Stimulated activated CD4-positive, alpha-beta T cell treated with anti-CD3 and anti-CD28 coated beads, Interleukin-1b, Interleukin-23, amount 100 ng/mL, for 1 hour (primary cell): ENCODE measurements at places on chromosomes 2 and 18.

DNA sequence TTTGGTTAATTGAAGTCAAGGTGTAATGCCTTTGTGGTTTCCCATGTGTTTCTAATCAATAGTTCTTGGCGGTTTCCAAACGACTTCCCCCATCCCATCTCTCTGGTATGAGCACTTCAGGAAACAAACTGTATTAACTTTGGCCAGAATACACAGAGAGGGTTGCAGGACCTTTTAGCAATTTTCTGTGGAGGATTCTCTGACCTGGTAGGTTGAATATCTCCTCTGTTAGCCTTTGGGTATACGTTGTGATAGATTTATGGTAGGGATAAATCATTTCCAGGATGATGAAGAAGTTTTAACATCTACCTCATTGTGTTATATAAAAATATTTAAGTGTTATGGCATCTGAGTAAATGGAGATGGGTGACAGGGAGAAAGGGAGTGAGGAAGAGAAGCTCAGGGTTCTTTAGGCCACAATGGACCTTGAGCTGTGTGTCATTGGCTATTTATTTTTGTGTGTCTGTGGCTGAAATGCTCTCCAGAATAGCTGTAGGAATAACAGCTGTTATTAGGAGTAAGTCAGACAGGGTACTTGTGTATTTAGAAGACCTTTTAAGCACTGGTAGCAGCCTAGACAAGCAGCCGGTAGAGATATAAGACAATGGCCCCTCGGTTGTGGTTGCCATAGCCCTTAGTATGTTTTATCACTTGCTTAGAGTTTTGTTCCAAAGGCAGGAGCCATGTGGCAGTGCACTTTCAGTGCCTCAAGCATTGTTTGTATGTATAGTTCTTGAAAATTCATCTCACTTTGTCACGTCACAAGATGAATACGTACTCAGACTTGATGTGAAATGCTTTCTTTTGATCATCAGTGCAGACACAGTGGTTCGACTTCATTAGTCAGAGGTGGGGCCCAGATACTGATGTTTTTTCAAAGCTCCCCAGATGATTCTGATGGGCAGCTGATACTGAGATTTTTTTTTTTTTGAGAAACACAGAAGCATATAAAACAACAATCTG is 91.1 kb downstream of the FMNL2 start:
- no peak for DNase-seq

GRCh38 chr18:12053289-12053688 is 40.4 kb upstream of the ANKRD62 start:
- DNase-seq, result no peak

GRCh38 chr2:221747289-221747972 is 175.3 kb upstream of the EPHA4 start:
- no peak for DNase-seq

GRCh38 chr2:237012004-237012403 is 73.7 kb upstream of the COPS8 start:
- no peak for DNase-seq

DNA sequence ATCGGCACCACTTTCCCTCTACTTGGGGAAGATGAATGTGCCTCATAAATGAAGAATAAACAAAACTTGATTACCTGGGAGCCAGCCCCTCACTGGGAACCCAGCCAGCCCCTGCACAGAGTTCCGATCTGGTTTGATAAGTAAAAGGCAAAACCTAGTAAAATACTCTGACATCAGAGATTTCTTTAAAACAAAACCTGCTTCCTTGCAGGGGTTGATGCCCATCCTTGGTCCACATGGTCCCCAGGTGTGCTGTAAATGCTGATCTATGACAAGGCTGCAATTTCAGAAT is 218.8 kb upstream of the APCDD1 start:
- no peak for DNase-seq

- DNase-seq, result no peak
Measured at GRCh38 chr18:24878289-24878688, 417.9 kb downstream of the HRH4 start.

- no peak for DNase-seq
Measured at GRCh38 chr2:47535073-47535472, 132.1 kb downstream of the MSH2 start.

GRCh38 chr2:208546860-208547650 is 140.5 kb downstream of the PTH2R start:
- no peak for DNase-seq

DNA sequence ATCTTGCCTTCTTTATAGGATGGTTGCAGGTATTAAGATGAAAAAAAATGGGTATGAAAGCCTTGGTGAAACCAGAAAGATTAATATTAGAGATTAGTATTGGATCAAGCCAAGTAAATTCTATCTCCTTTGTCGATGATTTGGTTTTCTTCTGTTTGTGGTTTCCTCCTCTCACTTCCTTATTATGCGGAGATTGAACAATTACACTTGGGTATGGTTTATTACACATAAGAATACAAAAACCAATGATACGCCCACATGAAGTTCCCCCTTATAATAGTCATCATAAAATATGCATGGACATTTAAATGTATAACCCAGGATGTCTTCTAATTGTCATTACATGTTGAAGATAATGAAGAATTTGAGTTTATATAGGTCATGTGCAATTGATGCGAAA is 4.9 kb downstream of the LTBP1 start:
- DNase-seq, result no peak

DNA sequence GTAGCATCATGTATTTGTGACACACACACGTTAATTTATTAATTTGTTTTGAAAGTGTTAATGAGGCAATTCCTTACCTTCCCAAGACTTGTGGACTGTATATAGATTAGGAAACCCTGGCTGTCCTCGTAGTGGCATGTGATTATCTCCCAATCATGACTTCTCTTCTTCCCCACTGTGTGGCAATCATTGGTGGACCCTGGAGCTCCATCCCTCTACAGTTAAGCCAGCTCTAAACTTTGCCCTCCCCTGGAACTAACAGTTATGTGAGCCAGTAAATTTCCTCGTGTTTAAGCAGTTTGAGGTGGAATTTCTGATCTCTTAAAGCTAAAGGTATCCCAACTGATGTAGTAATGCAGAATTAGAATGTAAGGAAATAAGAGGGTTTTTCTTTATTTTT is 22.0 kb downstream of the GALNT1 start:
- no peak for DNase-seq

- no peak for DNase-seq
Measured at GRCh38 chr18:68740966-68741365, 26.1 kb upstream of the TMX3 start.

GRCh38 chr2:190553254-190553653 is 18.7 kb upstream of the NEMP2 start:
- DNase-seq, result no peak

DNA sequence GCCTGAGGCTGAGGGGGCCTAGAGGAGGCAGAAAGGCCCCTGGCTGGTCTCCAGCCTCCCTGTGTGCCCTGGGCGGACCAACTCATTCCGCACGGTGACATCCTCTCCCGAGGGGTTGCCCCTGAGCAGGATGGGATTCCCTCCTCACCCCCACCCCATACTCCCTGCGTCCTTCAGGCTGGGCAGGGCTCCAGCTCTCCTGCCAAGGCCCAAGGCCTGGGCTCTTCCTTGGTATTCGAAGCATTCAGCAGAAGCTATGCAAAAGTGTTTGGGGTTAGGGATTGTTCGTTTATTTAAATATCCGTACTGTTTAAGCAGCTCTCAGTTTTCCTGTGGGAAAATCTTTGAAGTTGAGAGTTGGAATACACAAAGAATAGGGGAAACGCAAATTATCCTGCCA is 113.1 kb upstream of the RAB12 start:
- DNase-seq, result no peak

GRCh38 chr2:237486819-237487448 is at the start of gene MLPH:
TSS of gene MLPH (plus strand) at chr2:237487251. CDS start at chr2:237493427, 6,176 bp downstream.
- no peak for DNase-seq

- no peak for DNase-seq
Measured at GRCh38 chr2:176934869-176935415, 277.7 kb upstream of the HNRNPA3 start.

- DNase-seq, result no peak
Measured at GRCh38 chr2:39419282-39420223, 17.5 kb downstream of the MAP4K3 start.

GRCh38 chr2:79139423-79139822 is 19.1 kb downstream of the REG1A start:
- no peak for DNase-seq

GRCh38 chr18:8977166-8977565 is 125.3 kb upstream of the NDUFV2 start:
- DNase-seq, result no peak

DNA sequence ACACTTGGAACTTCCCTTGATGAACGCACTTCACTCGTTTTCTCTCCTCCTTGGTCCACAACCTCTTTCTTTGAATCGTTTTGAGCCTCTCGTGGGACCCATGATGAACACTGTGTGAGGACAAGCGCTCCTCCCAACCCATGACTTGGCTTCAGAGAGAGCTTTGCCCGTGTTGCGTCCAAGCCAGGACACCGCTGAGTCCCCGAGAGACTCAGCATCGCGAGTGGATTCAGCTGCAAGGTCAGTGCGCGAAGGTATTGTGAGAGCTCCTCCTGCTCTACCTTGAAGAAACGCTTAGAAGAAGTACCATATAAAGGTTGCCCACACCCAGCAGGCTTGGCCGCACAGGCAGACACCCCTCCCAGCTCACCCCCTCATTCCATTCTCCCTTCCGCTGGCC is 58.7 kb downstream of the ZNF516 start:
- no peak for DNase-seq

DNA sequence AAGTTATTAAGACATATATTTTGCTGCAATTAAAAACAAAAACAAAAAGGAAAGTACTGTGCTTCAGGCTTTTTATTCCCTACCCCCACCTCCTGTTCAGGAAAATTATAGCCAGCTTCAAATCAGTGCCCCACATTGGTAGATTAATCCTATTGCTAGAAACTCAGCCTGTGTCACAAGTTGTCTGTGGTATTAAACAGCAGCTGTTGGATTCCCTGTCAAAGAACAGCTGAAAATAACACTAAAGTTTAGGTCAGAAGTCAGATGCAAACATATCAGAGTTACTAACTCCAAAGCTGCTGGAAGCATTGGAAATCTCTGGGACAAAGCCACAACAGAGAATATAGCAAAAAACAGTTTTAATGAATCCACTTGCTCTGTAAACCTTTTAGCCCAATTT is 818 bp upstream of the CCDC141 start:
- no peak for DNase-seq

GRCh38 chr18:79786304-79786703 is 11.4 kb upstream of the KCNG2 start:
- DNase-seq, result no peak

DNA sequence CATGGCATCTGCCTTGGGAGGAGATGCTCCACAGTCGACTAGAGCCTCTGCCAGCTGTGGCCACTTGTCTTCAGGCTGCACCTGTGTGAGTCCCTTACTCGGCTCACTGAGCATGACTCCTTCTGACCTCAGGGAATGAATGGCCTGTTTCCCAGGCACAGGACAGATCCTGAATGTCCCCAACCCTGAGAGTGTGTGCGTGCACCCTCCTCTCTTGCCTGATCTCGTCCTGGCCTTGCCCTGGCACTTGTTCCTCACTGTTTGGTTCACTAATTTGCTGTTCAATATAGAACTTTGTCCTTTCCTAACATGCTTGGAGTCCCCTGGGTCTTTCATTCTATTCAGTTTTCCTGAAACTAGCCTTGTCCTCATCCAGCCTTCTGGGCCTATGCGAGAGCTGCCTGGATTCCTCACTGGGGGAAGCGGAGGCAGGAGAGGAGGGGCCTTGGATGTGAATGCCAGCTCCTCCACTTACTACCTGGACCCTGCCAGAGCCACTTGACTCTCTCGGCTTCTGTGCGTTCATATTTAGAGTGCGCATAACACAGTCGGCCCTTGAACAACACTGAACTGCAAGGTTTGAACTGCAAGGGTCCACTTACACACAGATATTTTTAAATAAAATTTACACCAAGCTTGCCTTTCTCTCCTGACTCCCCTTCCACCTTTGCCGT is 184.8 kb downstream of the ACKR3 start:
- DNase-seq, result no peak

DNA sequence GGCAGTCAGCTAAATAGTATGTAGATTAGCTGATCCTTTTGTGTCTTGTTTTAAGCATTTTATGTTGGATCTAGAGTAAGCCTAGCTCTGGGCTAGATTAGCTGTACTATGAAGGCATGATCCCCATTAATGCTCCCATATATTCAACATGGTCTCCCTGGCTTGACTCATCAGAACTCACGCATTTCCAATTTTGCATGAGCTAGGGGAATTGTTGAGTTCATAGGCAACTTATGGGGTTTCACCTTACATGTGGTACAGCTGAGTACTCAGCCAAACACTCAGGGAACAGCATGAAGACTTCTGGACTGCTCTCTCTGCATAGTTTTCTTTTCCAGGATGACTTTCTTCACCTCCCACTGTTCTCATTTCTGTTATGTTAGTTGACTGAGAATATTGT is 248.2 kb downstream of the TMX3 start:
- DNase-seq, result no peak

- DNase-seq, result no peak
Measured at GRCh38 chr2:129203331-129203730, 776.1 kb upstream of the RAB6C start.

DNA sequence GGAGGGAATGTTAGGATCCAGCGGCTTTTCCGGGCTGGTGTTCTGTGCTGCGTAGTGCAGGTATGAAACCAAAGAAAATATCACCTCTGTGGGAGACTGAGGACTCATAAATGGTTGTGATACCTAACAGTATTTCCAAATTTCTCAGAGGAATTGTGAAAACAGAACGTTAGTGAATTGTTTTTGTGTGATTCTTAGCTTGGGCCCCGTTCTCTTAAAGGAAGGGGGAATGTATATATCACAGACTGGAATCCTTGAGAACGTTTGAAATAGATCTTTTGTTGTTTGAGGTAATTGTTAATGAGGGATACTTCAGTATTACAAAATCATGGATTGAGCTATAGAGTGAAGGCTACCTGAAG is 834 bp downstream of the ZNF638 start:
- DNase-seq, result no peak

- no peak for DNase-seq
Measured at GRCh38 chr2:143955401-143956065, 564.4 kb downstream of the ZEB2 start.

- DNase-seq, result no peak
Measured at GRCh38 chr2:25053041-25053440, 11.2 kb downstream of the EFR3B start.

GRCh38 chr18:46449033-46449432 is 208.0 kb downstream of the LOXHD1 start:
- DNase-seq, result no peak

DNA sequence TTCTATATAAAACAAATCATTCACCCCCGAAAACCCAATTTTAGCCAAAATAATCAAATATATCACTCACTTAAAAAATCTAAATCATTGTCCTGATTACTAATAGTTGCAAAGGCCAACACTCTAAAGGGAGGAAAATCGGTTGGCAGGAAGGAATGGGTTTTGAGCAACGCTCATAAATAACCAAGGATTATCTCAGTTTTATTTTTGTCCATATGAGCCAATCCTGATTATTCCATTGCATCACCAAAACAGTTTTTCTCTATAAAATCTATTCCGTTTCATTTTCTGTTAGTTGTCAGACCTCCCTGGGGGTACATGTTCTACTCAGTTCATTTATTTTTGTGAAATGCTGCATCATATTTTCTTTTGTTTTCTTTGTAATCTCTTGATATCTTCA is 174.1 kb downstream of the LRATD1 start:
- no peak for DNase-seq
